ENCODE measurements at places on chromosomes 1 and 21.
A peak's percentile ranks its signal among the peaks of the same experiment; 100 is the strongest.

DNA sequence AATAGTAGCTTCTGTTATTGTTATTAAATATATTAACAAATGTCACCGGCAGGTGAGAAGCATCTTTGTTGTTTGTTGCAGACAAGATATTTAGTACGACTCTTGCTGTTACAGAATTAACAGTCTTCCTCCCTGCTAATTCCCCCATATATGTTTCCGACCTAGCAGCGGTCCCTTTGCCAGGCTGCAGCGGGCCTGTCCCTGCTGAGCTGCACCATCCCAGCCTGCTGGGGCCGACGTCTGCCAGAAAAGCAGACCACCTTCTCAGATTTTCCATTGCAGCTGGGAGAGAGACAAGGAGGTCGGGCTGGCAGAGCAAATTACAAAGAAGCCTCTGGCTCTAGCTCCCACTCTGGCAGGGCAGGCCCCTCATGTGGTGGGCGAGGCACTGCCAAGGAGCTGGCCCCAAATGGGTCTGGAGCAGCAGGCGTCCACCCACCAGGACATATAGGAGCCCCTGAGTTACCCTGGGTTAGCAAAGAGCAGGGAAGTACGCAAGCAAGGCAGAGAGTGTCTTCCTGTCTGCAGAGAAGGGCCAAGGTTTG lies 142.7 kb downstream of the FOXD2 start:
- no peak overlapping the region for H3K27ac ChIP-seq
- no peaks in the 10 kb centered on the region for H3K36me3 ChIP-seq
- no peaks in the 10 kb centered on the region for H3K4me1 ChIP-seq

DNA sequence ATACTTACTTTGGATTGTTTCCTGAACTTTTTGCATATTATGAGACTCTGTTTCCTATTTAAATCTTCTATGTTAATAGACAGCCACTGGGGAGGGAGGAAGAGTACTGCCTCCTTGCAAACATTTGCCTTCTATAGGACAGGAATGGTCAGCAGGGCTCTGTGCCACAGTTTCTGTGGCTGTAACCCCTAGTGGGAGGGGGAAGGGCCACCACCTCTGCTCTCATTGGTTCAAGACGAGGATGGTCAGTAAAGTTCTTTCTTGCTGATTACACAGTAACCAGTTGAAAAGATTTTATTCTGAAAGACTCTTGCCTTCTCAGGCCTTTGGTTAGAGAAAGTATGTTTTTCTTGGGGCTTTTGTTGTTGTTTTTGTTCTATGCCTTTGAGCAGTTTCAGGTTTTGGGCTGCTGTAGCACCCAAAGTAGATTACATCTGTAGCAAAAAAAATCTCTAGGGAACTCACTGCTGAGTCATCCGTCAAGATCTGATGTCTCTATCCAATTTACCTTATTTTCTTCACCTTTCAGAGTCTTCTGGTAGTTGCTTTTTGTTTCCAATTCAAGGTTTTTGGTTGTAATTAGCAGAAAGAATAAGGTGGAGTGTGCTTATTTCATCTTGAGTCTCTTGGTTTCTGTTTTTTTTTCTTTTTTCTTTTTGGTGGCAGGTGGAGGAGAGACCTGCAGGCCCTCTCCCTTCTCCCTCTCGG lies 23.1 kb downstream of the SLC35A3 start:
- peak; percentile 15 for DNase-seq
- H3K4me1 ChIP-seq, result no peaks in the 10 kb centered on the region

- no peaks in the 10 kb centered on the region for H3K4me1 ChIP-seq
- no peak overlapping the region for H3K4me3 ChIP-seq
- no peaks in the 10 kb centered on the region for H3K27me3 ChIP-seq
- H3K27ac ChIP-seq, result no peak overlapping the region
- H3K36me3 ChIP-seq, result no peaks in the 10 kb centered on the region
Observed at GRCh38 chr1:65075123-65075976, 72.7 kb upstream of the AK4 start.

GRCh38 chr1:54355931-54356679 lies 50.1 kb downstream of the SSBP3 start:
- H3K4me1 ChIP-seq, result peaks cover 20% of the 10 kb centered on the region
- H3K27ac ChIP-seq, result peak overlapping the region; percentile 66
- no peaks in the 10 kb centered on the region for H3K36me3 ChIP-seq
- no peak for DNase-seq
- H3K4me3 ChIP-seq, result peak overlapping the region; percentile 34
- no peaks in the 10 kb centered on the region for H3K27me3 ChIP-seq

DNA sequence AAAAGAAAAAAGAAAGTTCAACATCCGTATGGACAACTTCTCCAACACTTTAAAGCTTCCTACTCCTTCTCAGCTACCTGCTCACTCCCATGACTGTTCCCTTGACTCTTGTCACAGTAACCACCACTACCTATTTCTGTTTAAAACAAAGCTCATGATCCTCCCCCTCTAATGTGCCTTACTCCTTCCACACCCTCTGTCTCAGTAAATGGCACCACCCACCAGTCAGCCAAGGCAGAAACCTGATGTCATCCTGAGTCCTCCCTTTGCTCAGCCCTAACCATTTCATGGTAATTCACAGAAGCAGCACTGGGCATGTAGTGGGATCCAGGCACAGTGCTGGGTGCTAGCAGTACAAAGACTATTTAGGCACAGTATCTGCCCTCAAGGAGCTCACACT lies 63.0 kb upstream of the PPM1J start:
- no peaks in the 10 kb centered on the region for H3K27me3 ChIP-seq
- H3K36me3 ChIP-seq, result no peaks in the 10 kb centered on the region
- no peak overlapping the region for H3K27ac ChIP-seq
- no peak overlapping the region for H3K4me3 ChIP-seq

GRCh38 chr1:65531972-65532570 lies 111.6 kb downstream of the LEPR start:
- H3K36me3 ChIP-seq, result no peaks in the 10 kb centered on the region
- H3K4me1 ChIP-seq, result no peaks in the 10 kb centered on the region
- H3K4me3 ChIP-seq, result no peak overlapping the region
- H3K27me3 ChIP-seq, result no peaks in the 10 kb centered on the region

GRCh38 chr1:46690931-46691421 lies 19.3 kb downstream of the TEX38 start:
- no peak for DNase-seq
- H3K4me3 ChIP-seq, result no peak overlapping the region
- H3K36me3 ChIP-seq, result peaks cover 16% of the 10 kb centered on the region
- no peaks in the 10 kb centered on the region for H3K4me1 ChIP-seq
- no peaks in the 10 kb centered on the region for H3K27me3 ChIP-seq

- no peak for DNase-seq
- no peaks in the 10 kb centered on the region for H3K27me3 ChIP-seq
- peak overlapping the region; percentile 96 for H3K27ac ChIP-seq
Observed at GRCh38 chr1:179883040-179883744, 1.1 kb downstream of the TOR1AIP1 start.

DNA sequence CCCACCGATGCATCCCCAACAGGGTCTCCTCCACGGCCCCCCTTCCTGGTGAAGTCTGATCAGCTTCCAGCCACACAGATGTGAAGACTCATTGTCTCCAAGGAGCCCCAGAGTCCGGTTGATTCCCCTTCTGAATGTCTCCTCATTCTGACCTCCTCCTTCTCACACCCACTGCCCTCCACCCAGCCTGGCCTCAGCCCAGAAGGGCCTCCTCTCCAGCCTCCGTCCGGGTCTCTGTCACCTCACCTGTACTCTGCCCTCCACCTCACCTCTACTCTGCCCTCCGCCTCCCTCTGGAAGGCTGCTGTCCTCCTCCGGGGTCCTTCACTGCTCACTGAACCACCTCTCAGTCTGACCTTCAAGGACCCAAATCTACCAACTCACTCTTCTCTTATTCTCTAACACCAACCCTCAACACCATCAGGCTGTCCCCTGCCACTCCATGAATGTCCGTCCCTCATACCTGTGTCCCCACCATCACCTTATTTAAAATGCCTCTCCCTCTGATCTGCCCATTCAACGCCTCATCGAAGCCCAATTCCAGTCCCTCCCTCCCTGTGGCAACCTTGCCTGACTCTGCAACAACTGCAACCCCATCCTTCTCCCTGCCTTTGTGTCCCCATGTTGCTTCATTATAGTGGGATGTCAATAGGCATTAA lies 201.2 kb downstream of the TOMM20 start:
- peaks cover 58% of the 10 kb centered on the region for H3K4me1 ChIP-seq
- H3K27ac ChIP-seq, result peak overlapping the region; percentile 95
- DNase-seq, result no peak

DNA sequence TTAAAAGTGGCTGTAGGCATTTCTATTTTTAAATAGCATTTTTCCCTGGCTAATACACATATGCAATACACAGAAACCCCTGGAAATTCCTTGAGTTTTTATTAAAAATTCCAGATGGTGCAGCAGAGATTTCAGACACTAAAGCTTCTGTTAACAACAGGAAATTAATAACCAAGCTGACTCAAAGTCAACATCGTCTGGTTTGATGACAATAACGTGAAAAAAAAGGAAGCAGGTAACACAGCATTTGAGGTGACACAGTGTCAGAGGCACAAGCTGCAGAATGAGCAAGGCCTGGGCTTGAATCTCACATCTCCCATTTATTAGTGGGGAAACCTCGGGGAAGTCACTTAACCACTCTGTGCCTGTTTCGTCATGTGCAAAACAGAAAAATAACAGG lies 64.6 kb upstream of the GJB5 start:
- H3K27me3 ChIP-seq, result no peaks in the 10 kb centered on the region
- no peaks in the 10 kb centered on the region for H3K4me1 ChIP-seq
- H3K4me3 ChIP-seq, result no peak overlapping the region
- H3K27ac ChIP-seq, result no peak overlapping the region
- no peaks in the 10 kb centered on the region for H3K36me3 ChIP-seq
- no peak for DNase-seq

DNA sequence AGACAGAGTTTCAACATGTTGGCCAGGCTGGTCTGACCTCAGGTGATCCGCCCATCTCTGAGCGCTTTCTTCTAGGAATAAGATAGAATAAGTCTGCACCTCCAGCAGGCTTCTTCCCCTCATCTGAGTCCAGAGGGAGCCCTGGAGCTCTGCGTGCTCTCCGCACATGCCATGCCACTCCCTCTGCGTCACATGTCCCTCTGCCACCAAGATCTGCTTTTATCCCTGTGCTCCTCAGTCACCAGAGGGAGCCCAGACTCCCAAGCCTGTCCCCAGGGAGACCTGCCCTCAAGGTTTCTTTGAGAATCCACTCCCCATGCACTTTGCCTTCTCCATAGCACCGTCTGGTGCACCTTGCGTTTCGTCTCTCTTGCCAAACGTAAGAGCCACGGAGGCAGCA lies 213.0 kb downstream of the CAMTA1 start:
- H3K27ac ChIP-seq, result no peak overlapping the region
- no peaks in the 10 kb centered on the region for H3K4me1 ChIP-seq
- no peak overlapping the region for H3K4me3 ChIP-seq

GRCh38 chr1:169868978-169869377 lies 24.7 kb downstream of the SCYL3 start:
- H3K36me3 ChIP-seq, result peaks cover 16% of the 10 kb centered on the region
- H3K27me3 ChIP-seq, result no peaks in the 10 kb centered on the region
- no peak for DNase-seq
- H3K4me1 ChIP-seq, result no peaks in the 10 kb centered on the region
- H3K27ac ChIP-seq, result no peak overlapping the region

DNA sequence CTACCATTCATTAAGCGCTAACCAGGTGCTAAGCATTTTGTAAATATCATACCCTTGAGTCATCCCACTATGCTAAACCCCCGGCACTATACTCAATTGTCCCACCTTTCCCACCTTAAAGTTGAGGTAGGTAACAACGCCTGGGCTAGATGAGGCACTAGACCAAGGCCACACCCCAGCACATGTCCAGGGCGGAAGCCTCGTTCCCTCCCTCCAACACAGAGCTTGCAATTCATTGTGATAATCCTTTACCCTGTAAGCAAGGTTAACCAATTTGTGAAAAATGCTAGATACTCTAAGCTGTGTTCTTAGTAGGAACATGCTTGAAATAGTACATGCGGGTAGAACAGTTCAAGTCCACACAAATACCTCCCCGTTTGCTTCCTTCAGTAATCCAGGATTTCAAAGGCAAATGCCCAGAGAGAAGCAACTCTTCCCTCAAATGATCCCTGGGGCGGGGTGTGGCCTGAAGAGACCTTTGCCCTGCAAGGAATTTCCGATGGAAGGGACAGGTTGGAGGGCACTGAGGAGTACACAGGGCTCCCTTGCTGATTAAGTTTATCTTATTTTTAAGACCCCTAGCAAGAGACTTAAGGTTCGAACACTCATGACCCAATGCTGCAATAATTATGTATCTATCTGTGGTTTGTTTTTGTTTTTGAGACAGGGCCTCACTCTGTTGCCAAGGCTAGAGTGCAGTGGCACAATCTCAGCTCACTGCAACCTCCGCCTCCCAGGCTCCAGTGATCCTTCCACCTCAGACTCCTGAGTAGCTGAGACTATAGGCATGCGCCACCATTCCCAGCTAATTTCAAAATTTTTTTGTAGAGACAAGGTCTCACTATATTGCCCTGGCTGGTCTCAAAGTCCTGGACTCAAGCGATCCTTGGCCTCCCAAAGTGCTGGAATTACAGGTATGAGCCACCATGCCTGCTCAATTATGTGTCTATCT lies 2.6 kb downstream of the RSPH1 start:
- H3K27me3 ChIP-seq, result no peaks in the 10 kb centered on the region
- DNase-seq, result no peak
- no peak overlapping the region for H3K27ac ChIP-seq
- peaks cover 14% of the 10 kb centered on the region for H3K4me1 ChIP-seq
- H3K36me3 ChIP-seq, result no peaks in the 10 kb centered on the region
- no peak overlapping the region for H3K4me3 ChIP-seq

GRCh38 chr1:211639475-211640300 lies 35.7 kb downstream of the NEK2 start:
- H3K4me3 ChIP-seq, result no peak overlapping the region
- DNase-seq, result no peak
- H3K27ac ChIP-seq, result no peak overlapping the region
- no peaks in the 10 kb centered on the region for H3K36me3 ChIP-seq
- H3K27me3 ChIP-seq, result no peaks in the 10 kb centered on the region

- no peaks in the 10 kb centered on the region for H3K4me1 ChIP-seq
- H3K36me3 ChIP-seq, result no peaks in the 10 kb centered on the region
- H3K27me3 ChIP-seq, result no peaks in the 10 kb centered on the region
- H3K27ac ChIP-seq, result no peak overlapping the region
- no peak for DNase-seq
Observed at GRCh38 chr1:103953386-103953785, 203.7 kb downstream of the AMY1C start.

GRCh38 chr21:15023776-15024175 lies 41.0 kb downstream of the NRIP1 start:
- H3K27ac ChIP-seq, result no peak overlapping the region
- DNase-seq, result no peak
- H3K36me3 ChIP-seq, result no peaks in the 10 kb centered on the region
- H3K4me3 ChIP-seq, result no peak overlapping the region
- H3K4me1 ChIP-seq, result no peaks in the 10 kb centered on the region

GRCh38 chr1:24317956-24318614 lies 1.1 kb upstream of the GRHL3 start:
- no peak overlapping the region for H3K27ac ChIP-seq
- DNase-seq, result no peak
- H3K4me3 ChIP-seq, result no peak overlapping the region
- no peaks in the 10 kb centered on the region for H3K36me3 ChIP-seq
- H3K27me3 ChIP-seq, result peaks cover 9% of the 10 kb centered on the region

- H3K4me3 ChIP-seq, result no peak overlapping the region
Observed at GRCh38 chr1:53449693-53450092, 9.5 kb upstream of the DMRTB1 start.

- no peak for DNase-seq
- no peak overlapping the region for H3K4me3 ChIP-seq
- no peaks in the 10 kb centered on the region for H3K27me3 ChIP-seq
- H3K27ac ChIP-seq, result no peak overlapping the region
- peaks cover 17% of the 10 kb centered on the region for H3K4me1 ChIP-seq
- peaks cover 2% of the 10 kb centered on the region for H3K36me3 ChIP-seq
Observed at GRCh38 chr1:30998171-30998570, 67.3 kb downstream of the PUM1 start.

All from GM12878 (cell line).